ENCODE measurements at places on chromosomes 12 and 14. TPM values are rescaled to one million over a fixed set of nuclear protein-coding genes. Genes with fewer than 3 reads are reported as not detected.

Gene NOVA1
- 5.5 TPM for polyA plus RNA-seq

Gene AGAP2
- polyA plus RNA-seq = 3.1 TPM

Gene DGKA
- polyA plus RNA-seq = 16.9 TPM

Gene ATP5F1B
- polyA plus RNA-seq = 482 TPM

Gene LMO3
- polyA plus RNA-seq = 7.0 TPM

Gene HOXC12
- polyA plus RNA-seq = 0.02 TPM

Gene METTL17
- 39.5 TPM for polyA plus RNA-seq

Gene SLC38A6
- 2.7 TPM for polyA plus RNA-seq

Gene KLHL33
- polyA plus RNA-seq = 0.27 TPM

All from adipose tissue (tissue), 3 donors.